SW480 (cell line): ENCODE measurements at places on chromosomes 13 and 19.

DNA sequence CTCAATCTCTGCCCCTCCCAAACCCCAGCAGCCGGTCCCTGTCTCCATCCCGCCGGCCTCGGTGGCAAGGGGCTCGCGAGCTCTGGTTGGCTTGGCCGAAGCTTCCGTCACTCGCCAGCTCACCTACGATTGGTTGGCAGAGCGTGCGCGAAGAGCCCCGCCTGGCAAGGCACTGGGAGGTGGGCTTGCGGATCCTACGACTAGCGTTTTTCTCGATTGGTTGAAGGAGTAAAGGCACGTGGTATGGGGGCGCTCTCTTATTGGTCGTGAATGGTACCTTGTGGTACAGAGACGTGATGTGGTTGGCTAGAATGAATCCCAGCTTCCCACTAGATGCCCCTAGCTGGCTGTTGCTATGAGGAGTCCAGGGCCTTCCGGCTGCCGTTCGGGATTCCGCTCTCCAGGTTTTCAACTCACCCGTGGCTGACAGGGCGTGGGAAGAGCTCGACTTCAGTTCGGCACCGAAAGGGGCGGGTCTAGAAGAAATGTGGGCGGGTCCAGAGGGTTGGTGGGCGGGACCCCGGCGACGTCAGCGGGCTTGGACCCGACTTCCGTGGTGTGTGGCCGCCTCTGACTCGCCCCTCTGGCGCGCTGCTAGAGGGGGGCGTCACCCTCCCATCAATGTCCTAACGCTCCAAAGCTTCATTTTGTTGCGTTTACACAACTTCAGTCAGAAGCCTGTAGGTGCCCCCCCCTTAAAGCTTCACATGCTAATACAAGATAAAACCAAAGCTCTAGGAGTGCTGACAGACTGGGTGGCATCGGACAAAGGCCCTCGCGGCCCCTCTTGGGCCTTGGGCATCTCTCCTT lies 847 bp upstream of the RAP2A start:
- DNase-seq, result peak; percentile 100

DNA sequence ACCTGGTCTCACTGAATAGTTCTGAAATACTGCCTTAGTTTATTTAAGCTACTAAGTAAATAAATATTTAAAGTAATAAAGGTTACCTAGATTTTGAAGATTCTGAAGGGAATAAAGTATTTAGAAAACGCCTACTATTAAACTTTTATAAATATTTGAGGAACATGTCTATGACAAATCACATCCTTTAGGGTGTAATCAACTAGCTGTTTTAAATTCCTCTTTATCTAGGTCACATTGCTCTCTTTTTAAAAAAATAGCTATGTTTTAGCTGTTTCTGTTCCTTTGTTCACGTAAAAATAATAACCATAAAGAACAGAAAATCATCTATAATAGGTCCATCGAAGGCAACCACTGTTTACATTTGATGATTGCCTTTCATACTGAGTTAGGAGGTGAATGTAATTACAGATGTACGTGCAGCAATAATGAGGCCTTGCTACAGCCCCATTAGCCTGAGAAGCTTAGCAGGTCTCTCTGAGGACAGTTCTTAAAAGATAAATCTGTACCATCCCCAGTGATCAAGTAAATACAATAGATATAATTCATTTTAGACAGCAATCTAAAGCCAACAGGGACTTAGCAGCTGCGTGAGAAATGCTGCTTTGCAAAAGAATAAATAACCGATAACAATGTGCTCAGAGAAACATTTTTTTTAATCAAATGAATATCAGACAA lies 449.5 kb downstream of the LIG4 start:
- DNase-seq, result no peak

DNA sequence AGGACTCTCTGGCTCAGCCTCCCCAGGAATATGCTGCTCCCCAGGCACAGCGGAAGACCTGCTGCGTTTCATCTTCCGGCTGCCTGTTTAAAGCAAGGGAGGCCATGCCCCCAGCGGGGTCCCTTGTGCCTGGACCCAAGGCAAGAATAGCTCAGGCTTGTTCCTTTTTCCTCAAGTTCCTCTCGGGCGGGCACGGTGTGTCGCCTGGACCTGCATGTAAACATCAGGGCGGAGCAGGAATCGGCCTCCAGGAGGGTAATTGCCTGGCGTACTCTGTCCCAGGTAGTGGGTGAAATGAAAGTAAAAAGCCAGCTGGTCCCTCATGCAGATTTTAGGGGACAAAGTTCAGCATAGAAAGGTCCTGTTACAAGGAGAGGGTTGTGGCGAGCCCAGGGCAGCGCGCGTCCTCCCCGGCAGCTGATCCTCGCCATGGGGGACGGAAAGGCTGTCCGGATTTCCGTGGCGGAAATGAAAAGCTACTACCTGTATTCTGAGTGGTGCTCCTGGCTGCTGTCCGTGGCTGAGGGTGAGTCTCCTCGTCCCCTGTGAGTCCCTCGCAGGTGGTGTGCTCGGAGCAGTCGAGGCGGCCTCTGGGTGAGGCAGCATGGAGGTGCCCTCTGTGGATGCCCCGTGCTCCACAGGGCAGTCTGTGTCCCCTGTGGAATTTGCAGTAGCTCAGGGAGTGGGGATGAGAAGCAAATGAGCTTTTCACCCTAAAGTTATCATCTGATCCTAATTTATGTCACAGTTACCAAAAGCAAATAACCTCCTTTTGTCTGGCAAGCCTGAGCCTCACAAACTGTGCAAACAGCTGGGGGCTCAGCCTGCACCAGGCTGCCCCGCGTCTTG lies 16.2 kb downstream of the MCF2L start:
- peak; percentile 78 for DNase-seq

DNA sequence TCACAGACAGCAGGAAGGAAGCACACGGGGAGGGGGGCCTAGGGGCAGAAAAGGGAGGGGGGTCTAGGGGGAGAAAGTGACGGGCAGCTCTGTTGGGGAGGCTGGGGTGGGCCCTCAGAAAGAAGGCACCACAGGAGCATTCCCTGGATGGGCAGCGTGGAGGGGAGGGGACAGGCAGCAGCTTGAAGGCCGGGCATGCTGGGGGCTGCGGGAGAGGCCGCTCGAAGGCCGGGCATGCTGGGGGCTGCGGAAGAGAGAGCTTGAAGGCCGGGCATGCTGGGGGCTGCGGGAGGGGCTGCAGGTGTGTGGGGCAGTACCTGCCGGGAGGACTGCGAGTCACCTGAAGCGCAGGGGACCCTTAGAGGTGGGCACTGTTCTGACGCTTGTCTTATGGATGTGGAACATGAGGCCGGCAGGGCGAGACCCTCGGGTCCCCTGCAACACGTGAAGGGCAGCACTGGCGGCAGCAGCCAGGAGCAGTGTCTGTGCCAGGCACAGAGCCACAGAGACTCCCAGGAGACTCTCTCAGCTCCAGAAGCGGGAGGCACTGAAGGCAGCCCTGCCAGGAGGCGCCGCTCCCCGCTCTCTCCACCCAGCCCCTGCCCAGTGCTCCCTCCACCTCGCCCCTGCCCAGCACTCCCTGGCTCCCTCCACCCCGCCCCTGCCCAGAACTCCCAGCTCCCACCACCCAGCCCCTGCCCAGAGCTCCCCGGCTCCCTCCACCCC lies 13.3 kb downstream of the ZNF787 start:
- no peak for DNase-seq

DNA sequence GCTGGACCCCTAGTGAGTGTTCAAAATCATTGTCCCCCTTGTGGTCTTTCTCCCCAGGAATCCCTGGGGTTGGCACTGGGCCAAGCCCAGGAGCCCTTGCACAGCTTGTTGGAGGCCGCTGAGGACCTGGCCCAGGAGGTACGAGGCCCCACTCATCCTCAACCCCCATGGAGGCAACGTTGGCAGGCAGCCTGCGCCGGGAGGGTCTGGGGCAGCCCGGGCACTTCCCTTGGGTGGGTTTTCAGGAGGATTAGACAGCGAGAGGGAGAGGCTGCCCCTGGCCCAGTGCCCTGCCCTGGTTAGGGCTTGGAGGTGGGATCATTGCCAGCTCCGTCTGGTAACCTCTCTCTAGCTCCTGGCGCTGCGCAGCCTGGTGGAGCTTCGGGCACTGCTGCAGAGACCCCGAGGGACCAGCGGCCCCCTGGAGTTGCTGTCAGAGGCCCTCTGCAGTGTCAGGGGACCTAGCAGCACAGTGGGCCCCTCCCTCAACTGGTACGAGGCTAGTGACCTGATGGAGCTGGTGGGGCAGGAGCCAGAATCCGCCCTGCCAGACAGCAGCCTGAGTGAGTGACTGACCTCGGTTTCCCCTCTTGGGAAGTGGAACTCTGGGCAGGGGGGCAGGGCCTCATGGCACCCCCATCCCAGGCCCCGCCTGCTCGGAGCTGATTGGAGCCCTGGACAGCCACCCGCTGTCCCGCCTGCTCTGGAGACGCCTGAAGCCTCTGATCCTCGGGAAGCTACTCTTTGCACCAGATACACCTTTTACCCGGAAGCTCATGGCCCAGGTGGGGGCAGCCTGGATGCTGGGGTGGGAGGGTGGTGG lies 3.0 kb downstream of the ABCA7 start:
- no peak for DNase-seq

GRCh38 chr13:42255886-42256285 lies 16.1 kb upstream of the AKAP11 start:
- DNase-seq, result no peak
